ENCODE measurements at places on chromosomes 7 and 10.

DNA sequence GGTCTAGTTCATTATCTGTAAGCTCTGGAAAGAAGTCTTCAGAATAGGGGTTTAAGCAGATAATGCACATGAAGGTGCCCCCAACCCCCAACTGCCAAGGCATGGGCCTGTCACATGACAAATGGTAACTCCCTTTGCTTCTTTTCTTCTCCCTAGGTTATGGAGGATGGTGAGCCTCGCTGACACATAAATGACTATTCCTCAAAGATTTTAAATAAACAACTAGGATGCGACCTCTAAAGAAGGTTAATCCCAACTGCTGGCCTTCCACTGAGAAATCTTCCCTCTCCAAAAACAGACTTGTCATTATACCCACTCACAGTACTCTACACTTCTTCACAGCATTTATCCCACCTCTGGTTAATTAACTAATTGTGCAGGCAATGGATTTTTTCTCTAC is 75.7 kb upstream of the FAM133B start:
- DNase-seq: no peak

DNA sequence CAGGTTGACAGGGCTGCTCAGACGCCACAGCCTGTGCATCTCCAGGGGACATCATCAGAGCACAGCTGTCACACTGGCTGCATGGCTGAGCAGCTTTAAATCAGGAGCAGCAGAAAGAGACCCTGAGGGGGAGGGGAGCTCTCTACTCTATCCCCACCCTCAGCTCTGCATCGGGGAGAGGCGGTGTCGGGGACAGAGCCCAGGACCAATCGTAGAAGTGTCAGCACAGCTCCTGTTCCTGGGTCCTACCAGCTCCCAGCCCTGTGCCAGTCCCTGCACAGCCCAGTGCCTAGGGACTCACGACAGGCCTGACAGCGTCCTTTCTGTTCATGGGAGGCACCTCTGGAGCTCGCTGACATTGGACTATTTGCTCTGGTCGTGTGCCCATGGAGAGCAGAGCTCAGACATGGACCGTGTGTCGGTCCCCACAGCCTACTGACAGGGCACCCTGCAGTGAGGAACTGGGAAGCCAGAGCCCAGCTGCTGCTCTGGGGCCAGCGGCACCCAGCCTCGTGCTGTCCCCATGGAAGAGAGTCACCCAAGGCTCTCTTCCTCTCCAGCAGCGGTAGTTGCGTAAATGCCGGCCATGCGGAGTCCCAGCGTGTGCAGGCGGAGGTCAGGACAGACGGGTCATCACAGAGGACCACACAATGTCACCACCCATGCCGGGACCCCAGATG is 20.4 kb upstream of the ANTXRL start:
- DNase-seq: no peak

DNA sequence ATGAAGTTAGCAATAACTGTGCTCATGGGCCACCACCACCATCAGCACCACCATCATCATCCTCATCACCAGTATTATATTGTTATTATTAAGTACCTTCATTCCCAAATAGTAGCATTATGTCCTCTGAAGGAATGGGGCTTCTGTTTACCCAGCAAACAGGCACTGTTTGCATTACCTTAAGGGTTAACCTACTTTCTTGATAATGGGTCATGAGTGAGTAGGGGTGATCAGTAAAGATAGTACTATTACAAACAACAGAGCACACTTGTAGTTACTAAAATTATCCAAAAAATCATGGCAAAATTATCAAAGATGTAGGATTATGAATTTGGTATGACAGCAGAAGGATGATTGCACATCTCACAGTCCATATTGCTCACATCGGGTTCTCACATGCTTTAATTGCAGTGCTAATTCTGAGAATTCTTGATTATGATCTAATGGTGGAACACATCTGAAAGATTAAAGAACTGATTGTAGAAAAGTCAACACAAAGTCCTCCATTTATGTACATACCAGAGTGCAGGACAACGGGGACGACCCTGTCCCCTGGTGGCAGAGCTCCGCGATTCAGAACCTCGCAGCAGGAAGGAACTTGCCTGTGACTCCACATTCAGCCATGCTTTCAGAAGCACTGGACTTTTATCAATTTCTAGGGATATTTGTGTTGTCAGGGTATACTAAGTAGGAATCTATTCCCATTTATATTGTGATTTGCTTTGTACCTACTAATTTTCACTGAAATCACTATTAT is 31.0 kb downstream of the PDE1C start:
- DNase-seq: no peak

DNA sequence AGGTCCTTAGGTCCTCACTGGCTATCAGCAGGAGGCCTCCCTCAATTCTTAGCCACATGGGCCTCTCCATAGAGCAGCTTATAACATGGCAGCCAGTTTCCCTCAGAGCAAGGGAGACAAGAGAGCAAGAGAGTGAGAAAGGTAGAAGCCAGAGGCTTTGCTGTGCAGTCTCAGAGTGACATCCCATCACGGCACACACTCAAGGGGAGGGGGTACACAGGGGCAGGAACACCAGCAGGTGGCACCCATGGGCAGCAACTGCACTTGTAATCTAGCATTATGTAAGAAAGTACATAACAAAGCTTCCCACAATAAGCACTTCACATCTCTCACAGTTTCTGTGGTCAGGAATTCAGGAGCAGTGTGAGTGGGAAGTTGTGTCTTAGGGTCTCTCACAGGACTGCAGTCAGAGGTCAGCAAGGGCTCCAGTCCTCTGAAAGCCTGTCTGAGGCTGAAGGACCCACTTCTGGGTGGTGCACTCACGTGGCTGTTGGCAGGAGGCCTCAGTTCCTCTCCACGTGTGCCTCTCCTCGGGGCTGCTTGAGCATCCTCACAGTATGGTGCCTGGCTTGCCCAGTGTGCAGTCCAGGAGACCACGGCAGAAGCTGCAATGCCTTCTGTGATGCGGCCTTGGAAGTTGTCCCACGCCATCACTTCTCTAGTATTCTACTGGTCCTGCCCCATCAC is 159.4 kb downstream of the OAT start:
- DNase-seq: no peak

- no peak for DNase-seq
These were observed 150.7 kb upstream of the RSU1 start for GRCh38 chr10:16967866-16968415.

DNA sequence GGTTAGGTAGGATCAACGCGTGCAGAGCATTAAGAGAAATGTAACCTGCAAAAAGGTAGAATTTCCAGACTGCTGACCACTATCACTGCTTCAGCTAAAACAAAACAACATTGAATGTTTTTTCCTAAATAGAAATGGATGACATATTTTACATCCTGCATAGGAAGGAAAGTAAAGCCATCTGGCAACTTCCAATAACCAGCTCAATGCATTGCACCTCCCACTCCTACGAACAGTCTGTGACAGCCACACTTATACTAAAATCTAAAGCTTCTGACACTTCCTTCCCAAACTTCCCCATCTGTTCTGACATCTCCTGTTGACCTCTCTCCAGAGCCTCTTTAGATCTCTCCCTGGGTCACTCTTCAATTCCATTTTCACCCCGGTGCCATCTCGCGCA is 47.1 kb downstream of the NRCAM start:
- DNase-seq: no peak

- DNase-seq: no peak
These were observed 3.4 kb upstream of the DLX6 start for GRCh38 chr7:97001656-97002554.

DNA sequence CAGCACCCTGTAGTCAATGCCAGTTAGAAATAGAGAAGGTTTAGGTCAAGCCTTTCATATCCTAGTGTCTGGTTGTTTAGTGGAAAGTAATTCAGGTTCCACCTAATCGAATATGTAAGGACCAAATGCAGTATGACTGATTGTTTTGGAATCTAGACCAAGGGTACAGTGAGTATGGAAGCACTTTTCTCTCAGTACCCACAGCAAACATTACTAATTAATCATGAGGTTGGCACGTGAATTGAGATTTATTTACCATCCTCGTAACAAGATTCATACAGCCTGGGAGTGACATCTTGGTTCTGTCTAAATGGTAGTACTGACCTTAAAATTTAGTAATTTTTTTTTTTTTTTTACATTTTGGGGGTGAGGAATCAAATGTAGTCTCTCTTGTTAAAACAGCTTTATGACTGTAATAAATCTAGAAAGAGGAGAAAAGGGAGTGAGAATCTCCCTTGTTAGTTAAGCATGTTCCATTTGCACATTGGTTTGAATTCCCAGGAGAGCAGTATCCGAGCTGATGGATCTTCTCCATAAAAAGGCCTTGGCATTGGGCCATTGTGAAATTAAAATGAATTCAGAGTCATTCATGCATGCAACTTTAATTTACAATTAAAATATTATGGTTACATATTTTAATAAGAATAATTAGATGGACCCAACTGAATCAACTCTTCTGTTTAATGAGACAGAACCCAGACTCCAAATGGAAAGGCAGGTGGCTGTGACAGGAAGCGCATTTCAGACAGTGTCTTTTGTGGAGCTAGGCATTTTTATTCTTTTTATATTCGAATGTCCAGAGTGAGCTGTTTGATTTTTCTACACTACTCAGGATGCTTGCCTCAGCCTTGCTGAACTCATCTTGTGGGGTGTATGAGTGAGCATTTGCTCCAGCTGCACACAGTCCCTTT is 57.6 kb downstream of the SNX10 start:
- no peak for DNase-seq

DNA sequence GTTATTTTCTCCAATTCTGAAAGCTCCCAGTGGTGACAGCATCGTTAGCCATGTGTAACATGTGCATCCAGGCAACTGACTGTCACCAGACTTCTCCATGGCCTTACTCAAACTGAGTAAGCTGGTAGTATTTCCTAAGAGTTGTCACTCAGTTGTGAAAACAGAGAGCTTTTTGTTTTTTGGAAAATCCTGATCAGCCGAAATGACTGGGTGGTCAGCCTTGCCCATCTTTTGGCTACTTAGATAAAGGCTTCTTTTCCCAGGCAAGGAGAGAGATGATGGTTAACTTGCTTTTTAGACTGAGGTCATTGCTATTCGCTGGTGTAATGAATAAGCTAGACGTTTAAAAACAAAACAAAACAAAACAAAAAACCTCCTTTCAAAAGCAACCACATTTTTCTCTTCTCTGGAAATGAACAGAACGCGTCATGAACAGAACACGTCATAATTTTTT is 159.5 kb upstream of the KLF14 start:
- no peak for DNase-seq

DNA sequence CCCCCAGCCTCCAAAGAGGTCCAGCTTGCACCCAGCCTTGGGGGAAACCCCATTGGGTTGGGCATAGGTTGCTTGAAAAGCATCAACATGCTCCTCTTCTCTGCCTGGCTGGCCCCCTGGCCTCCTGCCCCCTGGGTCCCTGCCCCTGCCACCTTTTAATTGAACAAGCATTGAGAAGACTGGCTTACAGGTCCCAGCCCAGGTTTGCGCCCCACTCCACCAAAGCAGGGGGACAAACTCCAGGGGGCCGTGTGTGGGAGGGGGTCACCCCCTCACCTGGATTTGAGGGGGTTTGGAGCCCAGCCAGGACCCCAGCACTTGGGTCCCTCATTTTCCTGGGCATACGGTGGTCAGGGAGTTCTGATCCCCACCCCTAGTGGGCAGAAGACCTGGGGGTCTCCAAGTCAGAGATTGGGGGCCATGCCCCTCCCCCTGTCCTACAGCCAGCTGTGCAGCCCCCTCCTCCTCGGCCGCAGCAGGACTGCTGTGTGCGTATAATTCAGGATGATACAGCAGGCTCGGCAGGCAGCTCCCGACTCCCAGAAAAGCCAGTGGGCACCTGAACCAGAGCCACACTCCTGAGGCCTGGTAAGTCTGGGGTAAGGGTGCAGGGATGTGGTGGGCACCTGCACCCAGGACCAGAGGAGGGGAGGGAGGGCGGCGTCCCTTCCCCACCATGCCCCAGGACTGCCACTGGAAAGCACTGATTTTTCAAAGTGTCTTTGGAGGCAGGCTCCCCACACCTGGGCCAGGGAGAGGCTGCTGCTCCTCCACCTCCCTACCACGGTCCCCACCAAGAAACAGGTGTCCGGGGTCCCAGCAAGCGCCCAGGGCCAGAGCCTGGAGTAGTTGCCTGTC is 1.7 kb downstream of the ELFN1 start:
- no peak for DNase-seq

DNA sequence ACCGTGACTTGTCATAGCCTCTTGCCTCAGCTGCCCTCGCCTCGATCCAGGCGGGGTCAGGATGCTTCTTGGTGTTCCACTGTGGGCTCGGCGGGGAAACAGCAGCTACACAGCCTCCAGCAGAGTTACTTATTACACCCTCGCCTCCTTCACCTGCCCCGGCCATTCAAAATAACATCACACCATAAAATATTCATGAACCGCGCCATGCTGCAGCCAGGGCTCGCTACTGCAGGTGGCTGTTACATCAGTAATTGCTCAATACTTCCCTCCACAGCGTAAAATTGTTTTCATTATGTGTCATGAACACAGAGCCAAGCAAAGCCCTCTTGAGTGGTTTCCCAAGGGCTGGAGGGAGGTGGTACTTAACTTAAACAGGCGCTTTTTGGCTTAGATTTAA is 241.5 kb upstream of the SP8 start:
- no peak for DNase-seq

DNA sequence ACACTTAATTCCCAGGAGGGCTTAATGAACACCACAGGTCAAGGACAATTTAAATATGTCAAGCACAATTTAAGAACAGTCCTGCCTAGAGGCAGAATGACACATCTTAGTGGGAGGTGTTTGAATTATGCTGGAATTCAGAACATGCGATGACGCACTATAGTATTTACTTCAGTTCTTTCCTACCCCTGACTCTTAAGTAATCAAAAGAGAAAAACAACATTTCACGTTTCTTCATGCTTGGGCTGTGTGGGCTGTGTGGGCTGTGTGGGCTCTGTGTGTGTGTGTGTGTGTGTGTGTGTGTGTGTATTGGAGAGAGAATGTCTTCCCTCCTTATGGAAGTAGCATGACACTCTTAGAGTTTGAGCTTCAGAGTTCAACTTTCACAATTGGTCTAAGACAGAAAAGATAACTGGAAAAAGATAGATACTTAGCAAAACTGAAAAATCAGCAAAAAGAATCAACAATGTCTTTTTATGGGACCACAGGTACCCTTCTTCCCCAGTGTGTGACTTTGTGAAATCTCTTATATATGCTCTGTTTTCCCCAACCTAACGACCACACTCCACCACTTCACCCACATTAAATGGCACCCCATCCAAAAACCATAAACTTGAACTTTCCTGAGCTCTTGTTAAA is 33.7 kb upstream of the CABCOCO1 start:
- DNase-seq: no peak

All from CD8-positive, alpha-beta T cell (primary cell).